ENCODE measurements at places on chromosomes 1 and 21.

DNA sequence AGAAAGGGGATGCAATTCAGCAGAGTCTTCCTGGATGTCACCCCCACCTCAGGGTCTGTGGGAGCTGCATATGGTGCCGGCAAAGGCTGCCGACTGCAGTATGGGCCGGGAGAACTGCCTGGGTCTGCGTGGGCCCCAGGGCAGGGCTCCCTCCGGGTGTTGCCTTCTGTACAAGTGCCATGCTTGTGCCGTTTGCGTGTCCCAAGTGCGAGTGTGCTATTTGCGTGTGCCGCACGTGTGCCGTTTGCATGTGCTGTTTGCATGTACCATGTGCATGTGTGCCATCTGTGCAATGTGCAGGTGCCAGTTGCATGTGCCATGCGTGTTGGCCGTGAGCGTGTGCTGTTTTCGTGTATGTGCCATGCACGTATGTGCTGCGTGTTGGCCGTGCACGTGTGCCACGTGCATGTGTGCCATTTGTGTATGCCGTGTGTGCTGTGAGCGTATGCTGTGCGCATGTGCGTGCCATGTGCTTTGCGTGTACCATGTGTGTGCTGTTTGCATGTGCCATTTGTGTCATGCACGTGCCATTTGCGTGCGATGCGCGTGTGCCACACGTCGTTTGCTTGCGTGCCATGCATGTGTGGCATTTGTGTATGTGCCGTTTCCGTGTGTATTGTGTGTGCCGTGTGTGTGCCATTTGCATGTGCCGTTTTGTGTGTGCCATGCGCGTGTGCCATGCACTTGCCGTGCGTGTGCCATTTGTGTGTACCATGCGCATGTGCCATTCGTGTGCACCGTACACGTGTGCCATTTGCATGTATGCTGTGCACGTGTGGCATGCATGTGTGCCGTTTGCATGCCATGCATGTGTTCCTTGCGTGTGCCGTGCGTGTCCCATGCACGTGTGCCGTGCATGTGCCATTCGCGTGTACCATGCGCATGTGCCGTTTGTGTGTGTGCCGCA, 1.5 kb upstream of the TAS1R3 start:
- DNase-seq = no peak

DNA sequence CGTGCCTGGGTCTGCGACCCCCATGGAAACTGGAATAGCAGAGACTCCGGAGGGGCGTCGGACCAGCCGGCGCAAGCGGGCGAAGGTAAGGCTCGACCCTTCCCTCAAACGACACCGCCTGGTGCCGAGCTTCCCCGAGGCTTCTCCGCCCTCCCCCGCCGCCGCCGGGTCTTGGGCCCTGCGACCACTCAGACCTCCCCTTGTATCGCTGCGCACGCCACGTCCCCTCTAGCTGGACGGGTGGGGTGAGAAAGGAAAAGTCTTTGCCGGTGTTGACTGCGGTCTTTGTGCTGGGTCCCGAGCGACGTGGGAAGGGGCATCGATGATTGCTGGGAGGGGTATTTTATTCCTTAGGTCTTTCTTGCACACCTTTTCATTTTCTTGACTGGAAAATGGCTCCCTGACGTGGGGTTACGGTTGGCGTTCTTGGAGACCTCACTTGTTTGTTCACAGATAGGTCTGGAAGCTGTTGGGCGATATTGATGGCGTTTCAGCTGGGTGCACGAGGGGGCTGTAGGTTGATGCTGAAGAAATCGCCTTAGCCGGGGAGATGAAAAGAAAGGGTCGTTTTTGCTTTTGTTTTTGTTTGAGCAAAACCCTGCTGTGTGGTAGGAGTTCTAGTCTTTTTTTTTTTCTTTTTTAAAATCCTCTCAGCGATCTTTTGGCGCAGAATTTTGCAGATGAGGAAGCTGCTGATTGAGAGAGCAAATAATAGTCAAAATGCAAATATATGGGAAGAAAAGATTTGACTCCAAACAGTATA, 776 bp downstream of the KDM1A start:
- peak; percentile 12 for DNase-seq

DNA sequence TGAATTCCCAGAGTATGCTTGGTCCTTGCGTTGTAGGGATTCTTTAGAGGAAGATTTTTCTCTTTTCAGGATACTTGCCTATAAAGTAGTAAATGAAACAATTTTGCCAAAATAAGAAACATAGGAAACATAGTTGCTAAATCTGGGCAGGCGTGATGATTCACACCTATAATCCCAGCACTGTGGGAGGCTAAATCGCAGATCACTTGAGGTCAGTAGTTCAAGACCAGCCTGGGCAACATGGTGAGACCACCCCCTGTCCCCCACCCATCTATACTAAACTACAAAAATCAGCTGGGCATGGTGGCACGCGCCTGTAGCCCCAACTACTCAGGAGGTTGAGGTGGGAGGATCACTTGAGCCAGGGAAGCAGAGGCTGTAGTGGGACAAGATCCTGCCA, 4.9 kb downstream of the ARV1 start:
- no peak for DNase-seq

DNA sequence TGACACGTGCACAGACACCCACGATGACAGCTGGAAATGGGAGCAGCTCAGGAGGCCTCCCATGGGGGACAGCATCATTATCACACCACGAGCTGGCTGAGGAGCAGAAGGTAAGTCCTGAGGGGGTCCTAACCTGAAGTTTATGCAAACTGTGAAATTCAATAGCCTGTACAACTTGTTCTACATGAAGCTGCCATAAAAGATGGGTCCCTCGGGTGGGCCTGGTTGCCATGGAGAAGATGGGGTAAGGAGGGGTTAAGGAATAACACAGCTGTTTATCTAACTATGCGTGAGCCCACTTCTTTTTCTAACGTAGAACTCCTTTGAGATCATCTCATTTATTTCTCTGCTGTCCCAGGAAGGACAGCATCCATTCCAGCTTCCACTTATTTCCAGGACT, 163.4 kb upstream of the CD34 start:
- DNase-seq = no peak

GRCh38 chr1:25757846-25758185, 42.2 kb upstream of the SELENON start:
- no peak for DNase-seq

GRCh38 chr1:50615036-50615750, 191.9 kb upstream of the DMRTA2 start:
- no peak for DNase-seq

GRCh38 chr1:188735567-188735966, 1742.1 kb downstream of the BRINP3 start:
- DNase-seq = no peak

DNA sequence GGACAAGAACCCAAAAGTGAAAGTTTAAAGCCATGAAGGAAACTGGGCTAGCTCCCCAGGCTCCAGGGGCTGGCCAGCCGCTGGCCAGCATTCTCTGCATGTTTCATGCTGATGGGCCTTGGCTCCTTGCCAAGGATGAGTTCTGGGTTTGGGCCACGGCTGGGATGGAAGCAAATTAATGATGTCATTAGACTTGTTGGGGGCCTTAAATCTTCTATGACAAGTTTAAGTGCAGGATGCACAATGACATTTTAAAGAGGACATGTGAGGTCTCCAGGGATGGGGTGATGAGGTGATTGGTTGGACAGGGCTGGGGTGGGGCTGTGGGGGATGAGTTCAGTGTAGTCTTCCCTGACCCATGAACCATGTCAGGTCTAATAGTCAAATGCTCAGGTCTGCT, 199.6 kb downstream of the TRABD2B start:
- no peak for DNase-seq

- DNase-seq = no peak
Measured at GRCh38 chr1:153490272-153491051, 30.0 kb upstream of the S100A7 start.

DNA sequence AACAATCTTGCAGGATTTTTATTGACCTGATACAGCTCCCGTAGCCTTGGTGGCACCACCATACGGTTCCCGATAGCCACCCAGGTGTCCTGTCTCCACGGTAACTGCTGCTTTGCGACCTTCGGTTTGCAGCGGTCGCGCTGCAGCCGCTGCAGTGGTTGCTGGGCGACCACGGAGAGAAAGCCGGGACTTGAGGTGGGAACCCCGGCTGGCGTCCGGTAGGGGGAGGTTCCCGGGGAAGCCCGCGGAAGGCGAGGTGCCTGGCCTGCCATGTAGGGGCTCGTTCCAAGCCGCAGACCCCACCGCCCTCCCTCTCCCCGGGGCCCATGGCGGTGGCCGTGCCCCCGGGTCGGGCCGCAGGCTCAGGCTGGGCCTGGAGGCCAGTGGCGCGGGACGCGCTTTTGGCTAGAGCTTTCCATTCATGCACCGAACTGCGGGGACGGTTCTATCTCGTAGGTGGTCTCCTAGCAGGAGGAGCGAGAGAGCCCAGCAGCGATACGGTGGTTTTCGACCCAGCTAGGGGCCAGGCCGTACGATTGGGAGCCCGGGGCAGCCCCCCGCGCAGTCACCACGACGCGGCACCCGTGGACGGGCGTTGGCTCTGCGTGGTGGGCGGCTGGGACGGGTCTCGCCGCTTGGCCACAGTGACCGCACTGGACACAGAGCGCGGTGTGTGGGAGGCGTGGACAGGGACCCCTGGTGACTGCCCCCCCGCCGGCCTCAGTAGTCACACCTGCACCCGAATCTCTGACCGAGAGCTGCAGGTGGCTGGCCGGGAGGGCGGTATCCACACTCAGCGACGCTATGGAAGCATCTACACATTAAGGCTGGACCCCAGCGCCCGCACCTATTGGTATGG, at the start of gene KLHDC9:
Gene KLHDC9 (plus strand): TSS at position 152 of the 859 bp plus-strand sequence. CDS start 175 bp downstream, at position 327.
- DNase-seq = no peak

- peak; percentile 24 for DNase-seq
Measured at GRCh38 chr1:39639305-39640130, at the start of gene HEYL. HEYL (minus strand) TSS chr1:39639643; CDS start chr1:39639625, 18 bp downstream.

DNA sequence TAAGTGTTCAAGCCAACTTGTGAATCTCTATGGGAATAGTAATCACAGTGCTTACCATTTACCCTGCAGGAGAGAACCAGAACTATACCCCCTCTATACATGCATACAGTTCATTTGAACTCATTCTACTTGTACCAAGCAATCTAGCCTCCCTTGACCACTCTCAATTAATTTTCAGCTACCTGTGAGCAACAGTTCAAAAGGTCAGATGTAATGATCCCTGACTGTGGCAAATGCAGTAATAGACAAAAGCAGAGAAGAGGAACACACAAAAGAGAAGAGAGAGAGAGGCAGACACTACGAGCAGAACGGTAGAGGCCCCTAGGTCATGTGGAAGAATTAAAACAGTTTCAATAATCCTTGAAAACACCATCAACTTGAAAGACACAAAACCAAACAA, 52.8 kb downstream of the FMO4 start:
- DNase-seq = no peak

DNA sequence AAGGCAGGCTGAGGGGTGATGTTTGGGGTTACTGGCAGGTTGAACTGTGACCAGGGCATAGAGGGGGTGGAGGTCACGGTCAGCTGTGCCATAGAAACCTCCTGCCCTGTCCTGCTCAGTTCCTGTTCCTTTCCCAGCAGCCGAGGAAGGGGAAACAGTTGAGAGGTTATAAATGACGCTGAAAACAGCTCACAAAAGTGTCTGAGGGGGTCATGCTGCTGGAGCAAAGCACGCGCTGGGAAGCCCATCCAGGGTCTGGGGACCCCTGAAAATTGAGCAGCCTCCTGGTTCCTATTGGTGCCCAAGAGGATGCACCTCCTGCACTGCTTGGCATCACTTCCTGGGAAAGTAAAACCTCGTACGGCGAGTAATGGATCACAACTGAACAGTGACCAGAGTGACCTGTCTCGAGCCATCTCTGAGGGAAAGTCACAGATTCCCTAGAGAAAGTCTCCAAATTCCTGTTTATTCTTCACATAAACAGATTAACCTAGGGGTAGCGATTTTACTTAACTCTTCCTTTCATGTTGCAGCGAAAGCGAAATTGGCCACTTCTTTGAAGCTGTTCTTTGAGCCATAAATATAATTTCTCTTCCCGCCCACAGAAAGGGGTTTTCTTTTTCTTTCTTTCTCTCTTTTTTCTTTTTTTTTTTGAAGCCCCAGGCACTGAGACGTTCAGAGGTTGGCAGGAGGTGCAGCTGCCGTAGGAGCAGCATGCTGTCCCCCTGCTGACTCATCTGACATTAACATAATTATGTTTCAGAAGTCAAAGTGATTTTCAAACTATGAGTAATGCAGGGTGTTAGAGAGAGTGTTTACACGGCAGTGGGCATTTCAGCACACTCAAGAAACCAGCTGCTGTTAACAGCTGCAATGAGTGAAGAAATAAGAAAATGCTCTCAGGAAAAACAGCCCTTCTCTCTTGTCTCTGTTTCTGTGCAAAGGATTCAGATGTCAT, 41.8 kb upstream of the ATF3 start:
- peak; percentile 33 for DNase-seq

DNA sequence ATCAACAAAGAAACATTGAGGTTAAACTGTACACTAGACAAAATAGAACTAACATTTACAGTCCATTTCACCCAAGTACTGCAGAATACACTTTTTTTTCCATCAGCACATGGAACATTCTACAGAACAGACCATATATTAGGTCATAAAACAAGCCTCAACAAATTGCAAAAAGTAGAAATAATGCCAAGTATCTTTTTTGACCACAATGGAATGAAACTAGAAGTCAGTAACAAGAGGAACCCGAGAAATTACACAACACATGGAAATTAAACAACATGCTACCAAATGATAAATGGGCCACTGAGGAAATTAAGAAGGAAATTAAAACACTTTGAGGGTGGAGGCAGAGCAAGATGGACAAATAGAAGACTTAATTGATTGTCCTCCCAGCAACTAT, 8.4 kb upstream of the C1orf185 start:
- no peak for DNase-seq

DNA sequence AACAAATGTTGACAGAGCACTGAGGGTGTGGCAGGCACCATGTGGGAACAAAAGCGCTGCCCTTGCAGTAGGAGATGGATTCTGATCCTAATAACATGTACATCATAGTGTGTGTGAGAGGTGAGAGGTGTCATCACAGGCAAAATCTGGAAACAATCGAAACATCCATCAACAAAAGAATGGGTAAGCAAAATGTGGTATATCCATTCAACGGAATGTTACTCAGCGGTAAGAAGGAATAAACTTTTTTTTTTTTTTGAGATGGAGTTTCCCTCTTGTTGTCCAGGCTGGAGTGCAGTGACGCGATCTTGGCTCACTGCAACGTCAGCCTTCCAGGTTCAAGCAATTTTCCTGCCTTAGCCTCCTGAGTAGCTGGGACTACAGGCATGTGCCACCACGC, 112.3 kb downstream of the ACTL8 start:
- no peak for DNase-seq

DNA sequence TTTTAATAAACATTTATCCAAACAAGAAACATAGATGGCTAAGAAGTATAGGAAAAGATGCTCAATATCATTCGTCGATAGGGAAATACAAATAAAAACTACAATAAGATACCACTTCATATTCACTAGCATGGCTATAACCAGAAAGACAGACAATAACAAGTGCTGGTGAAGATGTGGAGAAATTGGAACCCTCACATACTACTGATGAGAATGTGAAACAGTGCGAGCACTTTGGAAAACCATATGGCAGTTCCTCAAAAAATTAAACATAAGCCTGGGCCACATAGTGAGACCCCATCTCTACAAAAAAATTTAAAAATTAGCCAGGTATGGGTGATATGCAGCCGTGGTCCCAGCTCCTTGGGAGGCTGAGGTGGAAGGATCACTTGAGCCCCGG, 9.1 kb upstream of the TMEM54 start:
- no peak for DNase-seq

All from KG1 (cell line).